ENCODE measurements at places on chromosomes 5 and 9.

GRCh38 chr5:163407034-163407655 lies 30.2 kb upstream of the CCNG1 start:
- no peaks in the 10 kb centered on the region for H3K27me3 ChIP-seq
- no peak overlapping the region for H3K4me3 ChIP-seq
- H3K27ac ChIP-seq = no peak overlapping the region
- H3K36me3 ChIP-seq = no peaks in the 10 kb centered on the region

GRCh38 chr5:178074266-178074952 lies 38.9 kb upstream of the N4BP3 start:
- no peak overlapping the region for H3K27ac ChIP-seq
- H3K4me3 ChIP-seq = no peak overlapping the region
- no peak for DNase-seq
- no peaks in the 10 kb centered on the region for H3K36me3 ChIP-seq
- no peaks in the 10 kb centered on the region for H3K4me1 ChIP-seq
- H3K27me3 ChIP-seq = peaks cover 18% of the 10 kb centered on the region

- H3K36me3 ChIP-seq = no peaks in the 10 kb centered on the region
- no peak overlapping the region for H3K4me3 ChIP-seq
- no peaks in the 10 kb centered on the region for H3K4me1 ChIP-seq
Observed at GRCh38 chr5:121497176-121497575, 354.5 kb upstream of the FTMT start.

- H3K27me3 ChIP-seq = no peaks in the 10 kb centered on the region
- H3K36me3 ChIP-seq = no peaks in the 10 kb centered on the region
- no peaks in the 10 kb centered on the region for H3K4me1 ChIP-seq
- H3K27ac ChIP-seq = no peak overlapping the region
- DNase-seq = no peak
Observed at GRCh38 chr5:94057217-94057616, 315.8 kb upstream of the POU5F2 start.

DNA sequence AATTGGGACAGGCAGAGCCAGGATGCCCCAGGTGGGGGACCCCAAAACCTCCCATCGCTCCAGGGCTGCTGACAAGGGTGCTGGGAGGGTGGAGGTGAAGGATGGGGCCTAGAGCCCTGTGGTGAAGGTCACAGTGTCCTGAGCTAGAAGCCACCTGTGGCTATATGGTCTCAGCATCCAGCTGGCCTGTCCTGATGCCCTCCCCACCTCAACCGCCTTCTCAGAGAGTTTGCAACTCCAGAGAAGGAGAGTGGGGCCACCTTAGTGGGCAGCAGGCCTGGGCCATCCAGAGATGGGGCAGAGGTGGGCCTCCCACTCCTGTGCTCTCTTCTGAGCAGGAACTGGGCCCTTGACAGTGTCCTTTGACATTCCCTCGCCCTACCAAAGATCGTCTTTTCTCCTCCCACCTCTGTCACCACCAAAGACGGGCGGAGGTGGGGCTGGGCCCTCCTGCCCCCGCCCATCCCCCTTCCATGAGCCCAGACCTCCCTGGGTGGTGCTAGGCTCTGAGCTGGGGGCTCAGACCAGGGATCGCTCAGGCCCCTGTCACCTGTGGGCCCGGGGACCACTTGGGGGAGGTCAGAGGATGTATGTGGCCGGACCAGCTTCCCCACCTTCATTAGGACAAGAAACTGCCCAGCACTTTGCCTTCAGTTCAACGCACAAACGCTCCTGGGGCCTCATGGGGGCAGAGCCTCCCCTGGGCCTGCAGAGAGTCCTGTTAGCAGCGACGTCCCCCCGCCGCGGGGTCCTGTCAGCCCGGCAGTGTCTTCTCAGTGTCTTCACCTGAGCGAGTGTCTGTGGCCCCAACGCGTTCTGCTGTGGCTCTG lies 10.0 kb upstream of the DOLPP1 start:
- H3K27me3 ChIP-seq = no peaks in the 10 kb centered on the region
- H3K4me1 ChIP-seq = no peaks in the 10 kb centered on the region
- no peak overlapping the region for H3K4me3 ChIP-seq
- no peak for DNase-seq
- no peak overlapping the region for H3K27ac ChIP-seq

- no peak for DNase-seq
- no peaks in the 10 kb centered on the region for H3K4me1 ChIP-seq
- no peak overlapping the region for H3K4me3 ChIP-seq
- H3K27ac ChIP-seq = no peak overlapping the region
- no peaks in the 10 kb centered on the region for H3K36me3 ChIP-seq
- H3K27me3 ChIP-seq = no peaks in the 10 kb centered on the region
Observed at GRCh38 chr9:17843236-17843635, 264.4 kb downstream of the SH3GL2 start.

- no peak for DNase-seq
- peaks cover 16% of the 10 kb centered on the region for H3K4me1 ChIP-seq
- no peaks in the 10 kb centered on the region for H3K27me3 ChIP-seq
Observed at GRCh38 chr5:143059355-143059754, 289.2 kb downstream of the ARHGAP26 start.

DNA sequence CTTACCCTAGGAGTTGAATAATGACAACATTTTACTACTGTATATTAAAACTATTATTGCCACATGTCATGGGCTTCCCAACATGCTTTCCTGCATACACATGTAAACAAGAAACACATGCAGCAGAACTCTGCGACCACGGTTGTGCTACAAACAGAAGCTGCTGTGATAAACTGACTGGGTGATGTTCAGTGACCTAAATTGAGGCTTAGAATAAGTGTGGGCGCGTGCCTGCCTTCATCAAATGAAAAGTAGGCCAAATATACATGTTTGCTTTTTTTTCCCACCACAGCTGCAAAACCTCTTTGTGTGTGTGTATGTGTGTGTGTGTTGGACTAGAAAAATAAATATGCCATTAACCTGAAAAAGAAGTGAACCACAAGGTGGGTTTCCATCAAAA lies 1202.1 kb downstream of the PTPRD start:
- no peaks in the 10 kb centered on the region for H3K27me3 ChIP-seq
- DNase-seq = no peak
- H3K4me3 ChIP-seq = no peak overlapping the region
- H3K27ac ChIP-seq = no peak overlapping the region
- no peaks in the 10 kb centered on the region for H3K36me3 ChIP-seq
- H3K4me1 ChIP-seq = no peaks in the 10 kb centered on the region

DNA sequence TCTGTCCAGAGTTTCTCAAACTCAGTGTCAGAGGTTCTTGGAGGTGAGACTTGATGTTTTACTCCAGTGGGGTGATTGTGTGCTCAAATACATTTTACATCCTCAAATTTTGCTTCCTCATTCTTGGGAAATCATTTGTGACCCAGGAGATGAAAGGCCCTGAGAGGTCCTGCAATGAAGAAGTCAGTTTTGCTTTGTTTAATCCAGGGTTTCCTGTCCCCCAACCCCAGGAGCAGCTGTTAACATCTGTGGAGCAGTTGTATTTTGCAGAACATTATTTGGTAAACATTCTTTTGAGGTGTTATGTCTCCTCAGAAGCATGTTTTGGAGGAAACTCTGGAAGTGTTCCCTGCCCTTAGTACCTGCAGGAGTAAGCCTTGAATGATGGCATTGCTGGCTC lies 59.8 kb downstream of the DAB2IP start:
- no peaks in the 10 kb centered on the region for H3K36me3 ChIP-seq
- DNase-seq = no peak
- peak overlapping the region; percentile 51 for H3K27ac ChIP-seq
- H3K4me1 ChIP-seq = peaks cover 16% of the 10 kb centered on the region
- H3K27me3 ChIP-seq = no peaks in the 10 kb centered on the region

- H3K27me3 ChIP-seq = no peaks in the 10 kb centered on the region
- H3K36me3 ChIP-seq = no peaks in the 10 kb centered on the region
- DNase-seq = peak; percentile 16
- no peak overlapping the region for H3K27ac ChIP-seq
- H3K4me1 ChIP-seq = no peaks in the 10 kb centered on the region
- H3K4me3 ChIP-seq = no peak overlapping the region
Observed at GRCh38 chr5:112312295-112313275, 106.5 kb downstream of the EPB41L4A start.

GRCh38 chr9:110602281-110602680 lies 22.7 kb upstream of the SVEP1 start:
- DNase-seq = no peak
- no peak overlapping the region for H3K4me3 ChIP-seq
- H3K4me1 ChIP-seq = no peaks in the 10 kb centered on the region
- no peaks in the 10 kb centered on the region for H3K27me3 ChIP-seq
- H3K27ac ChIP-seq = no peak overlapping the region

- H3K4me1 ChIP-seq = no peaks in the 10 kb centered on the region
- H3K4me3 ChIP-seq = no peak overlapping the region
- H3K27me3 ChIP-seq = no peaks in the 10 kb centered on the region
- no peaks in the 10 kb centered on the region for H3K36me3 ChIP-seq
- H3K27ac ChIP-seq = no peak overlapping the region
Observed at GRCh38 chr5:116668390-116668789, 93.8 kb upstream of the SEMA6A start.

GRCh38 chr9:137589441-137590122 lies 730 bp downstream of the ZMYND19 start:
- no peak for DNase-seq

DNA sequence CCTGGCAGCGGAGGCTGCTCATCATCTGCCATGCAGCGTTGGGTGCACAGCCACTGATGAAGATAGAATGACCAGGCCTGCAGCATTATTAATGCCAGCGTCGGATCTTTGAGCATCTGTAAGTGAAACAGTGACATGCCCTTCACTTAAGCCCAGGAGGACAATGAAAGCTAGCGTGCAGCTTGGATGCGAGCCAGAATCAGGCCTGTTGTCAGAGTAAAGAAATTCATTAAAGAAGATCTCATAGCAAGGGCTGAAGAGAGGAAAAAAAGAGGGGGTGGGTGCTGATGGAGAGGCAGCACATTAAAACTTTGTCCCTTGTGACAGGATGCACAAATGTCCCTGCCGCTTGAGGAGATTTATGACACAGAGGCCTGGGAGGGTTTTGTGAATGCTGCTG lies 186.1 kb upstream of the MAST4 start:
- H3K4me1 ChIP-seq = no peaks in the 10 kb centered on the region
- H3K36me3 ChIP-seq = no peaks in the 10 kb centered on the region
- DNase-seq = no peak

GRCh38 chr5:67253911-67254310 lies 57.3 kb upstream of the CD180 start:
- no peak overlapping the region for H3K27ac ChIP-seq
- no peak for DNase-seq
- H3K4me3 ChIP-seq = no peak overlapping the region
- no peaks in the 10 kb centered on the region for H3K27me3 ChIP-seq
- no peaks in the 10 kb centered on the region for H3K4me1 ChIP-seq
- no peaks in the 10 kb centered on the region for H3K36me3 ChIP-seq

Data from transverse colon (tissue), 4 donors.